ENCODE measurements at places on chromosomes 7 and 10.
A peak's percentile ranks its signal among the peaks of the same experiment; 100 is the strongest.

DNA sequence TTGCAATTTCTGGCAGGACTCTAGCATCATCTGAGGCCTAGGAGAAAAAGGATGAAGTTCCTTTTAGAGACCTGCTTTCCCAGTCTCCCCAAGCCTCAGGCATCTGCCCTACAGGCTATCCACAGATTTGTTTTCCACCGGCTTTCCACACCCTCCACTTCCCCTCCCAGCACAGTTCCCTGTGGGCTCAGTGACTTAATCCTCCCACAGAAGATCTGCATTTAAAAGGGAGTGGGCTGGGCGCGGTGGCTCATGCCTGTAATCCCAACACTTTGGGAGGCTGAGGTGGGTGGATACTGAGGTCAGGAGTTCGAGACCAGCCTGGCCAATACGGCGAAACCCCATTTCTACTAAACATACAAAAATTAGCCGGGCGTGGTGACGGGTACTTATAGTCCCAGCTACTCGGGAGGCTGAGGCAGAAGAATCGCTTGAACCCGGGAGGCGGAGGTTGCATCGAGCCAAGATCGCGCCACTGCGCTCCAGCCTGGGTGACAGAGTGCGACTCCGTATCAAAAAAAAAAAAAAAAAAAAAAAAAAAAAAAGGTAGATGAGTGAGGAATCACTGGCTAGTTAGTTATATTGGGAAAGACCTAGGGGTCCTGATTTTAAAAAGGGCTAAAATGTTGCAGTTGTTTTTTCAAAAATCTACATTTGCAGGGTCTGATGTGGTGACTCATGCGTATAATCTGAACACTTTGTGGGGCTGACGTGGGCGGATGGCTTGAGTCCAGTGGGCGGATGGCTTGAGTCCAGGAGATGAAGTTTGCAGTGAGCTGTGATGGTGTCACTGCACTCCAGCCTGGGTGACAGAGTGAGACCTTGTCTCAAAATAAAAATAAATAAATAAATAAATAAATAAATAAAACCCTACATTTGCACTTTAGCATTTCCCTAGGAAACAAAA lies 119.5 kb downstream of the BAMBI start:
- DNase-seq: no peak

DNA sequence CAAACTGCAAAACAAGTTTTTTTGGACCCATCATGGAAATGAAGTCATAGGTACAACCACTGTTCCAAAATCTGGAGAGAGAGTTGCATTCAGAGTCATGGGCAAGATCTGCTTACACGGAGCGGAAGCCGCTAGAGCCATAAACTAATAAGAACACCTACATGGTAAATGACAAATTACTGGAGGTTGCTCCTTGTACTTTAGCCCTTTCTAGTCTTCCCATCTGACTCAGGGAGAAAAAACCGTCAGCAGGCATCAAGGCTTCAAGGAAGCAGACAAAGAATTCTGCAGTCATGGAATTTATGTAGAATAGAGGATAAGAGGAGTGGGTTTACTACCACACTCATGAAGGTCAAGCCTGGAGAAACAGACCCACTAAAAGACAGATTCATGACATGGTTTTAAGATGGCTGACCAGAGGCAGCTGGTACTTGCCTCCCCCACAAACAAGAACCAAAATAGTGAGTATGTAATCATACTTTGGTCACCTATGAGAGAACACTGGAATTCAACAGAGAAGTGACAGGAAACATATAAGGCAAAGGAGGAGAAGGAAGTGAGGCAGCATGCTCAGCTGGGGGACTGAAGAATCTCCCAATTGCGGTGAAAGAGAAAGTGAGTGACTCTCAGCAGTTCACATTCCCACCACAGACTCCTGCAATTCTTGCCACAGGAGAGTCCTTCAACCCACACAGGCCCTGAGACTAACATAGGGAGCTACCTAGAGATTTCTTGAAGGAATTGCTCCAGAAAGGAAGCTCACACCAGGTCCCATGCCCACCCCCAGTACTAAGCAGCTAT lies 42.4 kb upstream of the ASAH2 start:
- no peak for DNase-seq

GRCh38 chr7:156612930-156613329 lies 27.6 kb upstream of the RNF32 start:
- DNase-seq: no peak

- peak; percentile 74 for DNase-seq
Measured at GRCh38 chr10:31759124-31759798, 169.4 kb downstream of the ARHGAP12 start.

- DNase-seq: no peak
Measured at GRCh38 chr10:132684164-132684891, 101.6 kb downstream of the NKX6-2 start.
